ENCODE measurements at places on chromosomes 5 and 9.

DNA sequence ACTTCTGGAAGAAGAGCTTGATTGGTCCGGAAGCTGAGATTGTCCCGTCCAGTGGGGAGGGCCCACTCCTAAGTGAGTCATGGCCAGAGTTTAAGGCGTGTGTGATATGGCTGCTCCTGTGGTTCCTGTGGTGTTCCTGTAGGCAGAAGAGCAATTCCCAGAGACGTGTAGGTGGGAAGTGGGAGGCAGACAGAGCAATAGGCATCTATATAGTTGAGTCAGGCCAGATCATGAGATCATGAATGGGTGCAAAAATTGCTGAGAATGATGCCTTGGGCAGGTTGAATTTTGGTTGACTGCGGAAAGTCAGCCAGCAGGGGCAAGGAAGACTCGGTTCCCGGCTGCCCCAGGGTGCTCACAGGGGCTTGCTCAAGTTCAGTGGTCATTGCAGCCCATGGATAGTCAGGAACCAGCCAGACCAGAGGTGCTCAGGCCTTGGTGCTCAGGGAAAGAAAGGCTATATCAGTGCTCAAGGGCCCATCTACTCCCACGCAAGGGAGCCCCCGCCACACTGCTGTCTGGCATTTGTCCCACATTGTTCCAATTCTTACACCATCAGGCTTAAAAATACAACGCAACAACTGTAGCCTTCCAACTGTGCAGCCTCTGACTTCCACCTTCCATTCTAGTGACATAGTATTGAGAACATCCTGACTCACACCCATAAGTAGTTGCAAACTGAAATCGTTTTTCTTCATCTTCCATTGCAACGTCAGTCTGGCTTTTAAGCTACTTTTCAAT is 21.0 kb upstream of the GSN start:
- no peak for DNase-seq

- no peak for DNase-seq
Observed at GRCh38 chr5:111266491-111266890, 42.3 kb downstream of the CAMK4 start.

DNA sequence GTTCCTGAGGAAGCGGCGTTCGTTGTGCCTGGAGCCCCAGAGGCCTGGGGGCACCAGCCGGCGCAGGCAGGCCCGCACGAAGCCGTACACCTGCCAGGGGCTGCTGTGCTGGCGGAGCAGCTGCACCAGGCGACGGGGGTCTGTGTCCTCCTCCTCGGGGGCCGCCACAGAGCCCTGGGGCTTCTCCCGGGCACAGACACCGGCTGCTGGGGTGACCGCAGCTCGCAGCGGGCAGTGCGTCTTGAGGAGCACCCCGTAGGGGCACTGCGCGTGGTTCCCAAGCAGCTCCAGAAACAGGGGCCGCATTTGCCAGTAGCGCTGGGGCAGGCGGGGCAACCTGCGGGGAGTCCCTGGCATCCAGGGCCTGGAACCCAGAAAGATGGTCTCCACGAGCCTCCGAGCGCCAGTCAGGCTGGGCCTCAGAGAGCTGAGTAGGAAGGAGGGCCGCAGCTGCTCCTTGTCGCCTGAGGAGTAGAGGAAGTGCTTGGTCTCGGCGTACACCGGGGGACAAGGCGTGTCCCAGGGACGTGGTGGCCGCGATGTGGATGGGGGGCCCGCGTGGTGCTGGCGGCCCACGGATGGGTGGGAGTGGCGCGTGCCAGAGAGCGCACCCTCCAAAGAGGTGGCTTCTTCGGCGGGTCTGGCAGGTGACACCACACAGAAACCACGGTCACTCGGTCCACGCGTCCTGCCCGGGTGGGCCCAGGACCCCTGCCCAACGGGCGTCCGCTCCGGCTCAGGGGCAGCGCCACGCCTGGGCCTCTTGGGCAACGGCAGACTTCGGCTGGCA is 1.3 kb downstream of the TERT start:
- no peak for DNase-seq

- no peak for DNase-seq
Observed at GRCh38 chr5:132026516-132027008, 15.1 kb upstream of the ACSL6 start.

DNA sequence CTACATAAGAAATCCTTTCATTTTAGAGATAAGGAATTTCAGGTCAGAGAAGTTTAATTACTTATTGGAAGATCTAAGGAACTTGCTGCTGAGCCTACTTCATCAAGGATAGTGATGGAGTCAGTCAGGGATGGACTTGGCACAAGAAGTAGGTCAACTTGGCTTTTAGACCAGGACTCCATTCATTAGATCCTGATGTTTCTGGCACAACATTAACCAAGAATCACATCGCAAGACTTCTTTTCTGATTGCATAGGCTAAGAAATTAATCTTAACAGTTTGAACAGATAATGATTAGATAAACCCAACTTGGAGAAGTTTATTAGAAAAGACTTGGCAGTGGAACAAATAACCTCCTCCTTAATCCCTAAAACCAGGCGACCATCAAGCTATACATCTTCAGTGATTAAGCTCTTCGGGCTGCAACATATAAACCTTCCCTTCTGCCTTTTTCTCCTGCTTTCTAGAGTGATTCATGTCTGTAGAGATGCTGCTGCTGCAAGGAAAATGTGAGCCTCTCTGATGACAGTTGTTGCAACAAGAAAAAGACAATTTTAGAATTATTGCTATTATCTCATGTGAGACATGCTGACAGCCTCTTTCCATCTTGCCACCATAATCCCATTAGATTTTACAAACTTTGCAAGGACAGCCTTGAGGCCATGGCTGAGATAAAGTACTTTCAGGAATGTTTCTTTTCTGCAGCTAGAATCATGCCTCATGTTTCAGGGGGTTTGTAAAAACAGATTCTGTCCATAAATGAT is 207.9 kb upstream of the SLC27A6 start:
- no peak for DNase-seq

- DNase-seq, result no peak
Observed at GRCh38 chr9:111646417-111646816, 15.0 kb upstream of the GNG10 start.

GRCh38 chr9:84315278-84315877 is 25.2 kb downstream of the SLC28A3 start:
- DNase-seq, result peak; percentile 58

- DNase-seq, result no peak
Observed at GRCh38 chr5:10348258-10348657, 5.2 kb upstream of the MARCHF6 start.

- peak; percentile 31 for DNase-seq
Observed at GRCh38 chr9:108212184-108212583, 643.6 kb downstream of the ACTL7B start.

GRCh38 chr5:16659536-16659935 is 42.7 kb upstream of the RETREG1 start:
- no peak for DNase-seq

DNA sequence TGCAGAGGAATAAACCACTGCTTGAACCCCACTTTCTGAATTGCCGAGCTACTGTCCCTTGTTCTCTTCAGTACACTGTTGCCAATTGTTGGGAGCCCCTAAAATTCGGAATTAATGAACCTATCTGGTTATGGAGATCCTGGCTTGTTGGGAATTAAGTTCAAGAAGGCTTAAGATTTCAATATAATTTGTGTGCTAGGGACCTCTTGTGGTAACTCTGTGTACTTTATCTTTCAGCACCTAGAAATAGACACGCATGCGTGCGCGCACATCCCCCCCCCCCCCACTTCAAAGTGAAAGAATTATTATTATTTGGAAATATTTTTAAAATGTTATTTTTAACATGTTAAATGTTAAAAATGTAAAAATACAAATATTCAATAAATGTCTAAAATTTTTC is 53.3 kb upstream of the FAM169A start:
- DNase-seq, result no peak

GRCh38 chr9:33381231-33381791 is 21.1 kb downstream of the AQP7 start:
- no peak for DNase-seq

- no peak for DNase-seq
Observed at GRCh38 chr5:17481378-17481777, 16.7 kb upstream of the TAF11L2 start.
